D721Med (cell line): ENCODE measurements at places on chromosomes 12 and 14.

GRCh38 chr14:90632451-90632850, 183.8 kb downstream of the TTC7B start:
- DNase-seq, result no peak

DNA sequence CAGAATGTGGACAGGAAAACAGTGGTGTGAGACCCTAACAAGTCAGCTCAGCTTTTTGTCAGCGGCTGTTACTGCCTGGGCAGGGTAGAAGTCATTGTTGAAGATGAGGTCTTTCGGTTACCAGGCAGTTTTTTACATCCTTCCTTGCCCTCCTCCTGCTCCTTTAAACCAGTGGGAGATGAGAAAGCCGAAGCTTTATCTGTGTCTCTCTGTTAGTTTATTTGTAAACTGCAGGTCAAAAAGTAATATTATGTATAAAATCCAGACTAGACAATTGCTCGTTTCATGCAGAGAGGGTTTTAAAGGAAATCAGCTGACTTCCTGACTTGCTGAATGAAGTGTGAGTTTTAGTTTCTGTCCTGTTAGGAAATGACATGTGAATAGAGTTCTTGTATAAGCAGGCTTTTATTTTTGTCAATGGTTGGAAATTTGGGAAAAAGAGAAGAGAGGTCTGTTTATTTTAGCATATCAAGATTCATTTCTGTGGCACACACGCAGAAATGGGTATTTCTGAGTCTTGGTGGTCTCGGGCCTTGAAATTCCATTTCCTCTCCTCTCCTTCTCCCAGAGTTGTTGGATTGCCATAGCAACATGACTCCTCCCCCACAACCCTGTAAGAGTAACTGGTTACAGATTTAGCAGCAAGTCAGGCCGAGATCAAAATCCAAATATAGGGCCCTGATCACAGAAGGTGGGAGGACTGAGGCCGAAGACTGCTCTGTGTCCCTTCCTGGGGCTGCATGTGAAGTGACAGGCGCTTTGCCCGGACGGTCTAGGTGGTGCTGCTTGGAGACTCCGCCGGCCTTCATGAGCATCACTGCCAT, 60.8 kb downstream of the SAMD4A start:
- DNase-seq, result no peak

DNA sequence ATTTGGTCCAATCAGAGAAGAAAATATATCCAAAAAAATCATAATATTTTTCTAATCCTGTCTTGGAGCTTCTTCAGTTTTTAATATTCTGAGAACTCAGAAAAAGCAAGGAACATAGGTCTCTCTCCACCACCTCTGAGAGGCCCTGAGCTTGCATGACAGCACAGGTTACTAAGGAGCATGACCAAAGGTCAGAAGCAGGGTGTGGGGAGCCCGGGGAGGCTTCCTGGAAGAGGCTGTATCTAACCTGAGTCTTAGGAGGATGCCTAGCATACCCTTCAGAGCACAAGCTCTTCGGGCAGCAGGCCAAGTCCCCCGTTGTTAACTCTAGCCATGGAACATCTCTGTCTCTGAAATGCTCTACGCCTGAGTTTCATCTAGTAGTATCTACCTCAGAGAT, 15.7 kb upstream of the STON2 start:
- DNase-seq, result no peak

DNA sequence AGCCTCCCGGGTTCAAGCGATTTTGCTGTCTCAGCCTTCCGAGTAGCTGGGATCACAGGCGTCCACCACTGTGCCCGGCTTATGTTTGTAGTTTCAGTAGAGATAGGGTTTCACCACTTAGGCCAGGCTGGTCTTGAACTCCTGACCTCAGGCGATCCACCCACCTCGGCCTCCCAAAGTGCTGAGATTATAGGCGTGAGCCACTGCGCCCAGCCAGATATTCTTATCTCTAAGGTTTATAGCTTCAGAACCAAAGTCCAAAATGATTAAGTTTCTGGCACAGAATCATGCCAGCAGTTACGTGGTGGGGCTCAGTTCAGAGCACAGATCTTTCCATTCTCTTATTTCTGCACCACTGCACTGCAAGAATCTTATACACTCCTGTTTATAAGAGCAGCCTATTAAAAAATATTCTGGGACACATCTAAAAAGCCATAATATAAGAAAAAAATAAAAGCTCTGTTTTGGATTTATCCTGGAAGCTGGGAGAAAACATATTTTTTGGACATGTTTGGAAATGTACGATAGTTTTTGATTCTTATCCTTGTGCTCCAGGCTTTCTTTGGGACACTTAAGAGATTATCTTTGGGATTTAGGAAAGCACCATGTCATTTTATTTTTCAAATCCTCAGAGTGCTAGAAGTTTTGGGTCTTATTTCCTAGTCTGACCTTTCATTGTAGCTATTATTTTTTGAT, 129.6 kb downstream of the LMNTD1 start:
- no peak for DNase-seq
